ENCODE measurements at places on chromosomes 1 and 21. TPM values are rescaled to one million over a fixed set of nuclear protein-coding genes. Genes with fewer than 3 reads are reported as not detected.

RBM11 gene
- not detected for total RNA-seq

GRCh38 chr1:112686417-112686816 is 12.0 kb downstream of the MOV10 start:
- H3K36me3 ChIP-seq, result no peaks in the 10 kb centered on the region
- peaks cover 9% of the 10 kb centered on the region for H3K4me1 ChIP-seq
- H3K4me3 ChIP-seq, result no peak overlapping the region
- H3K27ac ChIP-seq, result peak overlapping the region; percentile 6

RIMKLA gene
- 0.98 TPM for total RNA-seq

FMN2 gene
- not detected for total RNA-seq

CFHR1 gene
- not detected for total RNA-seq

DNA sequence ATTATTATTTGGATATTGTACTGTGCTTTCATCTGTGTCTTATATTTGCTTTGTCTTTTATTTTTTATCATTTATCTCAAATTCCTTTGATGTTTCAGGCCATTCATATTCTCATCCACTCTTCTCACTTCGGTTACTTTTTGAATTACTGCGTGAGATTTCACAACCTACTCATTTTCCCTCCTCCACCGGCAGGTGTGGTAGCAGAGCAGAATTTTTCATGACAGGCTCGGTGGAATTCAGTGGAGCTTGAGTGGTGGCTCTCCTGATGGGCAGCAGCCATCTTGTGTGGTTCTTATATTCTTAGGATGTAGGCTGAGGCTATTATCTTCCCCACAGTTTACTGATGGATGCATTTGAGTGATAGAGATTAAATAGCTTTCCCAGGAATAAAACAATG is 92.3 kb upstream of the IVNS1ABP start:
- H3K36me3 ChIP-seq, result peaks cover 53% of the 10 kb centered on the region
- peak overlapping the region; percentile 63 for H3K4me3 ChIP-seq
- no peak for DNase-seq
- no peaks in the 10 kb centered on the region for H3K27me3 ChIP-seq
- peaks cover 67% of the 10 kb centered on the region for H3K4me1 ChIP-seq

Measured in natural killer cell treated with Interleukin-12 subunit alpha and Interleukin-12 subunit beta and Interleukin-15 and Interleukin-18, amount 100 ng/mL, for 72 hours (primary cell).